ENCODE measurements at places on chromosomes 4 and X.

GRCh38 chrX:39201305-39201990 lies 400.2 kb downstream of the MID1IP1 start:
- no peak for DNase-seq

DNA sequence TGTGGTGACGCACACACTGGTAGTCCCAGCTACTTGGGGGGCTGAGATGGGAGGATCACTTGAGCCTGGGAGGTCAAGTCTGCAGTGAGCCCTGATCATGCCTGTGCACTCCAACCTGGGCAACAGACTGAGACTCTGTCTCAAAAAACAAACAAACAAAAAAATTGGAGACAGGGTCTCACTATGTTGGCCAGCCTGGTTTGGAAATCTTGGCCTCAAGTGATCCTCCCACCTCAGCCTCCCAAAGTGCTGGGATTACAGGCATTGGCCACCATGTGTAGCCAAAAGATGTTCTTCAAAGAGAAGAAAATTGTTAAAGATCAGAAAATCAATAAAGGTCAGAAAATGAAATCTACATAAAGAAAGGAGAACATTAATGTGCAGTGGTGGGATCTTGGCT lies 41.7 kb upstream of the ABCG2 start:
- DNase-seq = no peak

GRCh38 chr4:144954230-144954629 lies 143.8 kb downstream of the ANAPC10 start:
- DNase-seq = no peak

- DNase-seq = no peak
Measured at GRCh38 chrX:153522259-153522658, 4.8 kb downstream of the ATP2B3 start.

GRCh38 chr4:174365018-174365587 lies 81.4 kb downstream of the CEP44 start:
- no peak for DNase-seq

- DNase-seq = no peak
Measured at GRCh38 chrX:13219991-13220764, 99.7 kb downstream of the ATXN3L start.

DNA sequence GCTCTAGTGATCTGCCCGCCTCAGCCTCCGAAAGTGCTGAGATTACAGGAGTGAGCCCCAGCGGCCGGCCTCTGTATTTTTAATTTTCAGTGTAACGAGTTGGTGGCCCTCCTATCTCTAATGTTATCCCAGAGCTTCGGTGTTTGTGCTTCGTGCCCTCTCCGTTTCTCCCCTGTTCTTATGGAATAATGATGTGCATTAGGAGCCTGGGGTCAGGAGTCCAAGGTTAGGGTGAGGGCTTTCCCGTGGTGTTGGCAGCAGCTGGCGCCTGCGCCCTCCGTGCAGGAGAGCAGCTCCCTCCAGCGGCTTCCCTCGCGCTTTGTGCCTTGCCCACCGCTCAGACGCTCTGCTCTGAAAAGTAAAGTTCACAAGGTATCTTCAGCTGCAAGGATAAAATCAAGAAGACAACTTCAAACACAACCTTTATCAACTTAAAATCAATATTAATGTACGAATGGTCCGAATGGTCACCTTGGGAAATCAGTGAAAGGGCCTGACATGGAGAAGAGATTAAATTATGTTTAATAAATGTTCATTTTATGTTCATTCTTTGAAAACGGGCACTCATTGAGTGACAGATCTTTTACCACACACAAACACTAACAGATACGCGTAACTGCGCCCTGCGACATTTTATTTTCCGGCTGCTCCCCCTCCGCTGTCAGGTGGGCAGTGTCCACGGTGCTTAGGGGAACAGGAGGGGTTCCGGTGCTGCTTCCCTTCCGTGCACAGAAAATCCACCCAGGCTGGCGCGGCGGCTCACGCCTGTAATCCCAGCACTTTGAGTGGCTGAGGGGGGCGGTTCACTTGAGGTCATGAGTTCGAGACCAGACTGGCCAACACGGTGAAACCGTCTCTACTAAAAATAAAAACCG lies 62.4 kb downstream of the TRAPPC11 start:
- DNase-seq = no peak

GRCh38 chrX:110241816-110242215 lies 76.1 kb downstream of the AMMECR1 start:
- no peak for DNase-seq

- DNase-seq = no peak
Measured at GRCh38 chr4:85544751-85545150, 69.8 kb downstream of the ARHGAP24 start.

DNA sequence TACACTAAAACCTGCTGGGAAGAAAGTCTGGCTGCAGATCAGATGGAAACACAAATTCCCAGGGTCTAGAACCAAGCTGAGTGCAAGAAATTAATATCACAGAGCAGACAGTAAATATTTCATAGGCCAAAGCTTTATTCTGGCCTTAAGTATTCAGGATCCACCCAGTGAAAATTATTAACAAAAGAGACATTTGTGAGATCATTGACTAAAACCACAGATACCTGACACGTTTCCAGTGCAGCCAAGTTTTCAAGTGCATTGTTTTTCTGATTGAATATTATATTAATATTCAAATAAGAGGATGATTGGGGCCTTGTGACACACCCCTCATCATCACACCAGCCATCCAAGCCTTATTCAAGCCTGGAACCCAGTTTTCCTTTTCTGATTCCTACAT lies 10.3 kb downstream of the ELOVL6 start:
- DNase-seq = no peak

DNA sequence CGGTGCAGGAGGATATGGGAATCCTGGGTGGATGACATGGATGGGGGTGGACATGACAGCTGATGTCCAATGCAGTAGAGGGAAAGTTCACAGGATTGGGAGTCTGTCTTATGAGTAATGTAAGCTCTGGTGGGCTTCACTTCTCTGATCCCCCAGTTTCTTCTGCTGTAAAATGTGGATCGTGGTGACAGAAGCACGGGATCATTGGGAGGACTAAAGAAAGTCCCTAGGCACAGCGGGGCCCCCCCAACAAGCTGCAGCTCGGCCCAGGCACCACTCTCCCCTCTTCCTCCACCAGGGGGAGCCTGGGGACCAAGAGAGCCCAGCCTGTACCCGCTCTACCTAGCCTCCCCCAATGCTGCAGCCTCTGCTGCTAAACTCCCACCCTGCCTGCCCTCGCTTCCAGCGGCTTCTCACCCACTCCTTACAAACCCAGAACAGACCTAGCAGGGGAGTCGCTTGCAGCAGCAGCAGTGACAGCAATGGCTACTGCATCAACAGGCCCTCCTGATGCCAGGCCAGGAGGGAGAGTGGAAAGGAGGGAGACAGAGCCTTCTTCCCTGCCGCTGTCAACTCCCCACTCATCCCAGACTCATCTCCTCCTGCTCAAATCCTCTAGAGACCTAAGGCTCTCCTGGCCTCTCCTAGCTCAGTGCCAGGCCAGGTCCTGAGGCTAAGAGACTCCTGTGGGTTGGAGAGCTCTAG lies 36.1 kb upstream of the IQSEC2 start:
- peak; percentile 10 for DNase-seq

GRCh38 chr4:121079376-121079775 lies 7.0 kb upstream of the NDNF start:
- DNase-seq = no peak

- DNase-seq = no peak
Measured at GRCh38 chrX:38561951-38562719, 793 bp downstream of the TSPAN7 start.

- no peak for DNase-seq
Measured at GRCh38 chrX:17737986-17738713, 857 bp downstream of the SCML1 start.

DNA sequence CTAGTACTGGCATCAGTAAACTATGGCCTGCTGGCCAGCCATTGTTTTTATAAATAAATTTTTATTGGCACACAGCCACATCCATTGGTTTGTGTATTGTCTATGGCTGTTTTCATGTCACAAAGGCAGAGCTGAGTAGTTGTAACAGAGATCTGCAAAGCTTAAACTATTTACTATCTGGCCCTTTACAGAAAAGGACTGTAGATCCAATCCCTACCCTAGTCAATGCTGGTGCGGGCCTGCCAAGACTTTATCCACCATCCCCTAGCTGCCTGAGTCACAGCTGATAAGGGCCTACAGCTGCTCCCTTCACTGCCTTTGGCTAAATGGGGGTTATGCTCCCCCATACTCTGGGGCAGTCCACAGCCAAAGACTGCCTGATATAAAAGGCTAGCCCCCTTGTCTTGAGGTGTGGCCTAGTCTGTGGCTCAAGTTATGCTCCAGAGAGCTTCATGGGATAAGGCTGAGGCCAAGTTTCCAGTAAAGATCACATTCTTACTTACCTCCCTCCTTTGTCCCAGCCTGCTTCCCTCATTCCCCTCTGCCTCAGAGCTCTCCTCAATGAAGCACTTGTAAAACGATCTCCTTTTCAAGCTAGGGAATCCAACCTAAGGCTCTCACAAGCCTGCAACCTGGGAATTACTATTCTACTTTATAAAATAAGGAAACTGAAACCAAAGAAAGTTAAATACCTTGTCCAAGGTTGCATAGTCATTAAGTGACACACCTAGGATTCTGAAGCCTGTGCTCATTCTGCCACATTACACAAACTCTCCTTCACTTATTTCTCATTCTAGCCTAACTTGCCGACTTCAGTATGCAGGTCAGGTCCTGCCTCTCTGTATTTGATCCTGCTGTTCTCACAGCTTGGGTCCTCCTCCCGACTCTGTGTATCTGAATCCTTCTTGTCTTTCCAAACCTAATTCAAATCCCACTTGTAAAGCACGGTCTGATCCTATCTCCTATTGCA lies 20.7 kb downstream of the ACE2 start:
- DNase-seq = no peak

DNA sequence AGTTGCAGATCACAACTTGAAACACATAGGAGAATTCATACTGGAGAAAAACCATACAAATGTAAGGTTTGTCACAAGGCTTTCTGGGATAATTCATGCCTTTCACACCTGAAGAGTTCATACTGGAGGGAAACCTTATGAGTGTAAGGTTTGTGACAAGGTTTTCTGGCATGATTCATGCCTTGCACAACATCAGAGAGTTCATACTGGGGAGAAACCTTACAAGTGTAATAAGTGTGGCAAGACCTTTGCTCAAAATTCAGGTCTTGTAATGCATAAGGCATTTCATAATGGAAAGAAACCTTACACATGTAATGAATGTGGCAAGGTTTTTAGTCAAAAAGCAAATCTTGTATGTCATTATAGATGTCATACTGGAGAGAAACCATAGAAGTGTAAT lies 58.8 kb upstream of the ENPEP start:
- no peak for DNase-seq

GRCh38 chrX:20988804-20989203 lies 385.4 kb upstream of the CNKSR2 start:
- DNase-seq = no peak

- no peak for DNase-seq
Measured at GRCh38 chrX:130523460-130524394, 121.9 kb downstream of the RBMX2 start.

DNA sequence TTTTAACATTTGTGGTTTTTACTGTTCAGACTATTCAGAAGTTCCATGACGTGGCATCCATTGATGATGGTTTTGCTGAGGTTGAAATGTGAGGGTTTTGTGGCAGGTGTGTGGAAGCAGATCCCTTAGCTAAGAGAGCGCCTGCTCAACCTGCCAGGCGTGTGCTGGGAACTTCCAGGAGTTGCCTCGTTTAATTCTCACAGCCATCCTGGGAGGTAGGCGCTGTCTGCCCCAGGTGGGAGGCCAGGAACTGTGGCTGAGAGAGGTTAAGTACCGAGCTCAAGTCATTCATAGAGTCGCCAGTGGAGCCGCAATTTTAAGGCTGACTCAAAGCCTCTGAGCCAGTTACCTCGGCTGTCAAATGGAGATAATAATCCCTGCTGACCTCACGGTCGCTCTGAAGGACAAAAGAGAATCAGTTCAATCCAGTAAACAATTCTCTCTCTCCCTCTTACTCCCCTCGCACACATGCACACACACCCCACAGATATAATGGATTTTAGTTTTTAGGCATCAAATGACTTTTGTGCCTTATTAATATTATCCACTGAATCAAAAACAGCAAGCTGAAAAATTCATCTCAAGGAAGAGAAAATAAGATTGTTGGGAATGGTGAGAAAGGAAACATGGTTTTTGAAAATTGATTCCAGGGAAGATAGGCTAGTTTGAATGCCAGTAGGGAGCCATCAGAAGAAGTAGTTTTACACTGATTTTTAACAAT lies 171.3 kb downstream of the PTTG2 start:
- no peak for DNase-seq

DNA sequence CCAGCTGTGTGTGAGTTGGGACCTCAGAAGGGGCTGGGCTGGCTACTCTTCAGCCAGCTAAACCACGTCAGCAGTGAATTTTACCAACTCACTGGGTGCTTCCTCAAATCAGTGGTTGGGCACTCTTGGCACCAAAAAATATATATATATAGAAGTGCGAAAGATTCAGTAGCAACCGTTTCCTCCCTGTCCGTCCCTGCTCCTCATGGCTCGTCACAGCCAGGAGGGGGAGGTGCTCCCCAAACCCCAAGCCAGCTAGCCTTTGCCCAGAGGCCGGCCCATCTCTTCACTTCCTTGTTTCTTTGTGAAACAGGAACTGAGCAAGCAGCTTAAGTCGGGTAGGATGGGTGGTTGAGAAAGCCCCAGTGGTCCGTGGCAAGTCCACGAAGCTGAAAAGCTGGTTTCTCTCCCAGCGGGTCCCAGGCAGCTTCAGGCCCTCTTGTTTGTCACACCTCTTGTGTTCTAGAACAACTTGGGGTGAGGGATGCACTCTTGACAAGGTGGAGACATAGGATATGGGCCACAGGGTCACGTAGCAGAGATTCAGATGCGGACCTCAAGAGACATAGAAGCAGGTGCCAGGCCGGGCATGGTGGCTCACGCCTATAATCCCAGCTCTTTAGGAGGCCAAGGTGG lies 6.8 kb upstream of the SASH3 start:
- DNase-seq = no peak

GRCh38 chrX:96987228-96987627 lies 103.5 kb downstream of the RPA4 start:
- no peak for DNase-seq

GRCh38 chr4:309807-310206 lies 4.5 kb upstream of the ZNF732 start:
- DNase-seq = no peak

DNA sequence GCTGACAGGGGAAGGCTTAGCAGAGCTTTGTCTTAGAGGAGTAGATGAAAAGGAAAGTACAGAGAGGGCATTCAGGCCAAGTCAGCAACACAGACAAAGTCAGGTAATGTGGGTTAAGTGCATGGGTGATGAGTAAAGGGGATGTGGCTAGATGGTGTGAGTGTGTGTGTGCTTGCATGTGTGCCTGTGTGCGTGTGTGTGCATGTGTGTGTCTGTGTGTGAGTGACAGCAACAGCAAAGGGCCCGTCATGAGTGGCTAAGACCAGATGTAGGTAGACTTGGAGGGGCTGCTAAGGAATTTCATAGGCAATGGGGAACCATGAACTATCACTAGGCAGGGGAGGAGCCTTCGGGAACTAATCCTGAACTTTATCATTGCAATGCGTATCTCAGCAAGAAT lies 2.2 kb upstream of the GPR78 start:
- no peak for DNase-seq

- no peak for DNase-seq
Measured at GRCh38 chrX:66872771-66873170, 233.9 kb upstream of the EDA2R start.

GRCh38 chr4:147607471-147607870 lies 9.7 kb upstream of the TMEM184C start:
- no peak for DNase-seq

- DNase-seq = no peak
Measured at GRCh38 chrX:50436797-50437196, 33.8 kb downstream of the DGKK start.

Measured in NCI-H1048 (cell line).